BJ (cell line): ENCODE measurements at places on chromosomes 3 and 15. TPM values are rescaled to one million over a fixed set of nuclear protein-coding genes. Genes with fewer than 3 reads are reported as not detected.

ALDH1L1 gene
- 0.16 and 0.37 TPM in 2 replicates for polyA plus RNA-seq

C3orf49 gene
- not detected in 2 replicates for polyA plus RNA-seq

GOLGA8O gene
- polyA plus RNA-seq = 0.56 and 0.78 TPM in 2 replicates

CHST13 gene
- not detected in 2 replicates for polyA plus RNA-seq

NRROS gene
- 0.06 and 0.07 TPM in 2 replicates for polyA plus RNA-seq

HYPK gene
- 3.4 and 7.8 TPM in 2 replicates for polyA plus RNA-seq

DNA sequence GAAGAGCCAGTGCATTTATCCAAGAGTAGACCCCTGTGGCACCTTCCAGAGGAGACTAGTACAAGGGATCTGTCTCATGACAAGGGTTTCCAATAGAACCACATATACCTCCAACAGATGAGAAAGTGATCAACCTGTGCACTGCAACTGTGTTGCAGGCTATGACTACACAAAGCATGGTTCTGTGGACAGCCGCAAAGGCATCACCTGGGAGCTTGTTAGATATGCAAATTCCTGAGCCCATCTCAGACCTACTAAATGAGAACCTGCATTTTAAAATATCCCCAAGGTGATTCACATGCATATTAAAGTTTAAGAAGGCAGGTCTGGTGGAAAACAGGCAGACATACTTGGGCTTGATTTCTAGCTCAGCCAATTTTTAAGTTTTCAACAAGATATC is 368.7 kb downstream of the FOXP1 start:
- DNase-seq = no peak

GRCh38 chr15:72911626-72912025 is 128.1 kb upstream of the ADPGK start:
- no peak for DNase-seq

DNA sequence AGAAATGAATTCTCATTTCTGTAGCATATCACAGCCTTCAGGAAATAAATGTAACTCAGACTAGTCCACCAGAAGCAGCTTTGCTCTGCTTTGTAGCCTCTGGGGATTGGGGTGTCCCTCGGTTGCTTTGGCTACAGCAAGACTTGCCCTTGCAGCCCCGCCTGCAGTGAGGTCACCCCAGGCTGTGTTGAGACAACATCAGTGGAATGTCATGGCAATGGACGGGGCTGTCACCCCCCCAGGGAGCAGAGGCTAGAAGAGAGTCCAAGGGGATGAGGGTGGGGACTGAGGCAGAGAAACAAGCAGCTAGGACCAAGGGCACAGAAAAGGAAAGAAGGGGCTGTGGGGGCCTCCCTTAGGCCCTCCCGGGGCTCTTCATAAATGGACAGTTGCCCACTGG is 854 bp downstream of the CLEC3B start:
- no peak for DNase-seq

DNA sequence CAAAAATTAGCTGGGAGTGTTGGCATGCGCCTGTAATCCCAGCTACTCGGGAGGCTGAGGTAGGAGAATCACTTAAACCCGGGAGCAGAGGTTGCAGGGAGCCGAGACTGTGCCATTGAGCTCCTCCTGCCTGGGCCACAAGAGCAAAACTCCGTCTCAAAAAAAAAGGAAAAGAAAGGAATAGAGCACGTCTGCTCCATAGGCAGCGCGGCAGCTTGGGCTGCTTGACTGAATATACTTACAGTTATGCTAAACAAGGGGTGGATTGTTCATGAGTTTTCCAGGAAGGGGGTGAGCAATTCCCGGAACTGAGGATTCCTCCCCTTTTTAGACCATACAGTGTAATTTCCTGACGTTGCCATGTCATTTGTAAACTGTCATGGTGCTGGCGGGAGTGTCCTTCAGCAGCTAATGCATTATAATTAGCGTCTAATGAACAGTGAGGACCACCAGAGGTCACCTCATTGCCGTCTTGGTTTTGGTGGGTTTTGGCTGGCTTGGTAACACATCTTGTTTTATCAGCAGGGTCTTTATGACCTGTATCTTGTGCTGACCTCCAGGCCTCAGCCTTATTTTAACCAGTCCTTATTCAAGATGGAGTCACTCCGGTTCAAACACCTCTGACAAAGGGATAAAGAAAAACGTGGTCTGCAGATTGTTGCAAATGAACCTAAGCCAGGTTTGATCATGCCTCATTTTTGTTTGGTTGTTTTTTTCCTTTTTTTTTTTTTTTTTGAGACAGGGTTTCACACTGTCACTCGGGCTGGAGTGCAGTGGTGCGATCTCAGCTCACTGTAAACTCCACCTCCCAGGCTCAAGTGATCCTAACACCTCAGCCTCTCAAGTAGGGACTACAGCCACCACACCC is 24.9 kb upstream of the SENP5 start:
- DNase-seq = no peak

GRCh38 chr15:79769069-79769481 is 127.7 kb downstream of the MTHFS start:
- no peak for DNase-seq

DNA sequence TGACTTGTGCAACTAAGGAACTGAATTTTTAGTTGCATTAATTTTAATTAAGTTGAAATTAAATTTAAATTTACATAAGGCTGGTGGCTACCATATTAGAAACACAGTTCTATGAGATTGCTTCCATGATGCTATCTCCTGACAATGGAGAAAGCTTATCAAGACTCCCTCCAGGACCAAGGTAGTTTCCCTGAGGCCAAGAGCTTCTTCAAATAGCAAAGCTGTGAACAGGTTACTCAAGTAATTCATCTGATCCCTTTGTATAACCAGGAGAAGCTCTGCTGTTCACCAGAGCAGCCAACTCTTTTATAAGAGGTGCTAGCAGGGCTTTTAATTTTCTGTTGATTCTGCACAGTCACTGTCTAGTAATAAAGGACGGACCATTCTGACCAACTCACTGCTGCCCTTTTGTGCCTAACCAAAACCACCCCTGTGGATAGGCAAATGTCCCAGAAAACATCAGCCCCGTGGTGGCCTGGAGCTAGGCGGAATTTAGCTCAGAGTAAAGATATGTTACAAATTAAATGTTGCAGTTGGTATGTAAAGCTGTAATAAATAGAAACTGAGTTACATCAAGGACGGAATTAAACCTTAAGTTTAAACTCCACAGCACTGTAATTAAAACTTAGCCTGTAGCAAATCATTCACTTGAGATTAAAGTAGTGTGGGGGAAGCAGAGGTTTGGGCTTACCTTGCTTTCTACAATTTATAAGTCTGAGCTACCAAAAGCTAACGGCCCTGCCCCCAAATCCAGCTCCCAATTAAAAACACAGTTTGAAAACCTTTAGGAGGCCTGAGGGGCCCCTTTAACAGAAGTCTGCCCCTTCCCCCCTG is 55.6 kb upstream of the LRTM1 start:
- DNase-seq = no peak

DNA sequence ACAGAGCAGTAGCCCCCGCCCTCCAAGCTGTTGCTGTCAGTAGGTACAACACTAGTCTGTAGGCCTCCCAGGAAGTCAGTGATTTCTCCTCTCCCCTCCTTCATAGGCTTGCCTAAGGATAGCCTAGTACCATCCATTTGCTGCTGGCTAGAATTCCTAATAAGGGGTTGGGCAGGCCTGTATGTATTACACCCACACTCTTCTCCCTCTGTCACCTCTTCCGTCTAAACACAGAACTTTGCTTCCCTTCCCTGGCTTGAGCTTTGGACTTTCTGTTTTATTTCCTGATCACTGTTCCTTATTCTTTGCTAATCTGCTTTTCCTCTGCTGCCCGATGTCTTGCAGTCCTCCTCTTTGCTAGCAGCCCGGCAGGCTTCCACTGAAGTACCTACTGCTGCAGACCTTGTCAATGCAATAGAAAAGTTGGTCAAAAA is 93.4 kb upstream of the UMPS start:
- DNase-seq = no peak

DNA sequence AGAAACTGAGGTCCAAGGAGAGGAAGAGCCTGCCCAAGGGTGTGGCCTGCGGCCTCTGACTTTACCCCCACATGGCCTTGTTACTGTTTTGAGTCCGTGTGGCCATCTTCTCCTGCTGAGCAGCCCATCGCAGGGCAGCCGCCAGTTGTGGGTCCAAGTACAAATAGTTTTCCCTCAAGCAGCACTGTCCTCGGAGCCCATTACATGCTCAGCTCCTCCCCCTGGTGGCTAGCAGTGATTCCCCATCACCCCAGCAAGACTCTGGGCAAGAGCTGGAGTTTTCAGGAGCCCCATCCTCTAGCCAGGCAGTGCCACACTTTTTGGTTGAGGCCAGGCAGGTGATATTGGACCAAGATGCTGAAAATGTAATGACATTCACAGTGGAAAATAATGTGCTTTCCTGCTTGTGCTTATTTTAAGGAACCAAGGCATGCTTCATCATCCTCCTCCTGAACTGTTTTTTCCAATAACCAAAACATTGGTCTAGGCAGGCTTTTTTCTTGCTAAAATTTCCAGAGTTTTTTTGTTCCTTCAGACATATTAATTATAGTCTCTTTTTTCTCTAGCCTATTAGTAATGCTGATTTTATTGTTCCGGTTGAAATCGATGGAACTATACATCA is 23.2 kb upstream of the VILL start:
- DNase-seq = no peak

- DNase-seq = no peak
These were observed 532.8 kb upstream of the TBL1XR1 start for GRCh38 chr3:177729956-177730681.

GRCh38 chr3:33885496-33885895 is 87.1 kb downstream of the PDCD6IP start:
- DNase-seq = no peak

DNA sequence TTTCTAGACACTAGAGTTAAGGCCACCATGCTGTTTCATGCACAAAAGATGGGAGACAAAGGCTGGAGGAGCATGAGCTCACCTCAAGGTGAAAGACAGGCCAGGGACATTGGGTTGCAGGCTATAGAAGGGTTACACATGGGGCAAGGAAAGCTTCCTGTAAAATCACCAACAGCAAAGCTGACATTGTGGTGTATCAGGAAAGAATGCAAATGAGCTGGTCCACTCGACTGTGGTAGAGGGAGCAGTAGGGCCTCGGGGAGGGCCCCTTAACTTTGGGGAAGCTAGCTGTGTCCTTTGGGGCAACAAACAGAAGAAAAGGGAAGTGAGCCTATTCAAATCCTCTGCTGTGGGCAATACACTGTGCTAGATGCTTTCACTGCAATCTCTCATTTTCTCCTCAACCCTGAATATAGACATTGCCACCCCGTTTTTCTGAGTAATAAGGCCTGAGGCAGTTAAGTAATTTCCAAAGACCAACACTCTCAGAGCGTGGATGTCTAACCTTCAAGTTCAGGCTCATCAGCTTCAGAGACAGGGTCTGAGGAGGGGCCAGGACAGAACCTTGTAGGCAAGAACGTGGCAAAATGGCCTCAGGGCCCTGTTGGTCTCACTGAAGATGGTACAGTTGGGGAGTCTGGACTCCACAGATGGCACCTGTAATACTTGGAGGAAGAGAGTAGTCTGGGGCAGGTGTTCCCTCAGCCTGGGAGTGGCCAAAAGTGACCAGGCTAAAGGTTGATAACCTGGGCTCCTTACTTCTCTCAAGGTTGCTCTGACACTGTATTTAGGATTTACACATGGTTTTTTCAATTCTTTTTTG is 24.1 kb downstream of the CX3CR1 start:
- no peak for DNase-seq

- DNase-seq = no peak
These were observed 40.6 kb downstream of the PRR20G start for GRCh38 chr3:127247292-127247691.

- DNase-seq = no peak
These were observed 152.9 kb downstream of the ATP10A start for GRCh38 chr15:25710184-25710583.

DNA sequence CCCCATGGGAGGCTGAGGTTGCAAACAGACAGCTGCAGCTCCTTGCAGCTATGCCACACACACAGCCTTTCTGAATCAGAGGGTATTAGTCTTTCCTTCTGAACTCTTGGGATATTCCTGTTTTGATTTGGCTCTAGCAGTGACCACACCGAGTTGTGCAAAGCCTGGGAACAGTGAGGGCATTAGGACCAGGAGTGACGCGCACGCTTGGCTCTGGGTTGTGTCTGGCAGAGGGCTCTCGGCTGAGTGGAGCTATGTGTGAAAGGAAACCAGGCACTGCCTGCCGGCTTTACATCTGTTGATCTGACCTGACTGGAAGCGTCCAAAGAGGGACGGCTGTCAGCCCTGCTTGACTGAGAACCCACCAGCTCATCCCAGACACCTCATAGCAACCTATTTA is at the start of gene GALNT15:
Gene GALNT15 (plus strand): TSS at position 292 of the 400 bp plus-strand sequence. CDS start 472 bp downstream, outside the sequence.
- peak; percentile 80 for DNase-seq

GRCh38 chr3:173977747-173978146 is 580.2 kb downstream of the NLGN1 start:
- peak; percentile 37 for DNase-seq

- DNase-seq = no peak
These were observed 702 bp upstream of the DNAJC17 start for GRCh38 chr15:40807888-40808461.

- no peak for DNase-seq
These were observed 150.7 kb downstream of the OPA1 start for GRCh38 chr3:193743702-193744047.

GRCh38 chr3:168096210-168096652 is 507 bp upstream of the GOLIM4 start:
- peak; percentile 47 for DNase-seq

DNA sequence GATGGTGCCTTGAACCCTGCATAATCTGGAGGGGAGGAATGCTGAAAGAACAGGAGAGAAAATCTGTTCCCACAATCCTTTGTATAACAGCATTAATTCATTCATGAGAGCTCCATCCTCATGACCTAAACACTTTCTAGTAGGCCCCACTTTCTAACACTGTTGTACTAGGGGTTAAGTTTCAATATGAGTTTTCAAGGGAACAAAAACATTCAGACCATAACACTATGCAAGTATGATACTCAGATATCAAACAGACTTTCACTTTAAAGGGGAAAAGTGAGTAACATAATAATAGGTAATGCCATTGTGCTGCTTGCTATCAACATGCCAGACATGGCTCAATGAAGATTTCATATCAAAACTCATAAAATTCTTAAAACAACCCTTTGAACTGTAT is 32.4 kb upstream of the PLSCR2 start:
- DNase-seq = no peak

DNA sequence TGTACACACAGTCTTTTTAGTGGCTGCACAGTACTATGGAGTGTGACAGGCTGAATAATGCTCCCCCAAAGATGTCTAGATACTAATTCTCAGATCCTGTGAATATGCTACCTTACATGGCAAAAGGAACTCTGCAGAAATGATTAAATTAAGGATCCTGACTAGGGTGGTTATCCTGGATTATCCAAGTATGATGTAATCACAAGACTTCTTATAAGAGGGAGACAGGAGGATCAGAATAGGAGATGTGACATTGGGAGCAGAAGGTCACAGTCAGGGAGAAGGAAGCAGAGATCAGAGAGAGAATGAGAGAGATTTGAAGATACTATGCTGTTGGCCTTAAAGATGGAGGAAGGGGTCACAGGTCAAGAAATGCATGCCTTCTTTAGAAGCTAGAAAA is 34.5 kb downstream of the GABPB1 start:
- DNase-seq = no peak

- DNase-seq = no peak
These were observed 21.0 kb upstream of the MCF2L2 start for GRCh38 chr3:183449391-183449790.
